NCI-H1436 treated with DMSO at 0.1 percent for 48 hours (cell line): ENCODE measurements at places on chromosomes 4 and X.

- DNase-seq, result no peak
These were observed 62.7 kb downstream of the TBC1D14 start for GRCh38 chr4:6972375-6972650.

DNA sequence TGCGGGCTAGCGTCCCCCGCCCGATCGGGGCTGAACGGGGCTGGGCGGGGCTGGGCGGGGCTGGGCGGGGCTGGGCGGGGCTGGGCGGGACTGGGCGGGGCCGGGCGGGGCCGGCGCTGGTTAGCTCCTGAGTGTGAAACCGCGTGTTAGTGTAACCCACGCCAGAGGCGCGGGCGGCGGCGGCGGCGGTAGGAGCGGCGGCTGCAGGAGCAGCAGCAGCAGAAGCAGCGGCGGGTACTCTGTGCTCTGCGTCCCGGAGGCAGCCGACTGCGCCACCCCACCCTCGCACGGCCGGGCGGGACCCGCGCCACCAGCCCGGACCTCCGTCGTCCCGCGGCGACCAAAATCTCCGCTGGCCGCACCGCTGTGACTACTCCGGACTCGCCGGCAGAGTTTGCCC lies 128.1 kb downstream of the LAS1L start:
- DNase-seq, result no peak

DNA sequence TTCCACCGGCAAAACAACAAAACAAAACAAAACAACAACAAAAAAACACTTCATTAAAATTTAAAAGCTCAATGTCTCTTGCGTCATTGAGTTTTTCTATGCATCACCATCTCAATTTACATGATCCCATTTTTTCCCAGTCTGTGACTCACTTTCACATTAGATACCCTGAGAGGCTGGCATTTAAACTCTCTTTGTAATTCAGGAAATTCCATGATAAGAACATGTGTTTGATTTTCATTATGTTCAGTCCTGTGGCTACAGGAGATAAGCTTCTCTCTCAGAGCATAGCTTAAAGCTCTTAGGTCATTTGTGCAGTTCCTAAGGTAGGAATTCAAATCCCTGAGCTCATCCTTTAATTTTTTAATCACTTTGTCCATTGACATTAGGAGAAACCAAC lies 104.6 kb downstream of the NBDY start:
- DNase-seq, result no peak

- DNase-seq, result no peak
These were observed 32.2 kb downstream of the GPAT3 start for GRCh38 chr4:83568062-83568461.

DNA sequence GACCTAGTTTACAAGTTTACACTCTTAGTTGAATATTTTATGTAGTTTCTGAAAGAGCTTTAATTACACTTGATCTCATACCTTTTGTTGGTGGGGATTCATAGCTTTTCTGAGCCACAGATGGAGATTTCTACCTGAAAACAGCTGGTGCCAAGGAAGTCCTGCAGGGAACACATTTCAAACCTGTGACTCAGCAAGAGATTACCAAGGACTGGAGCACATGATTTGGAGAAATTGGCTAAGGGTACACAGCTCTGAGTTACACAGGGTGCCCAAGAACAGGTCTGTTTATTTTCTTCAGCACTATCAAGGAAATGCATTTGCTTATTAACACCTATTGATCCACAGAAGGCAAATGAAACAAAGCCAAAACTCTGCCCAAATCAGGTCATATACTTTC lies 691.5 kb downstream of the KCTD8 start:
- no peak for DNase-seq

DNA sequence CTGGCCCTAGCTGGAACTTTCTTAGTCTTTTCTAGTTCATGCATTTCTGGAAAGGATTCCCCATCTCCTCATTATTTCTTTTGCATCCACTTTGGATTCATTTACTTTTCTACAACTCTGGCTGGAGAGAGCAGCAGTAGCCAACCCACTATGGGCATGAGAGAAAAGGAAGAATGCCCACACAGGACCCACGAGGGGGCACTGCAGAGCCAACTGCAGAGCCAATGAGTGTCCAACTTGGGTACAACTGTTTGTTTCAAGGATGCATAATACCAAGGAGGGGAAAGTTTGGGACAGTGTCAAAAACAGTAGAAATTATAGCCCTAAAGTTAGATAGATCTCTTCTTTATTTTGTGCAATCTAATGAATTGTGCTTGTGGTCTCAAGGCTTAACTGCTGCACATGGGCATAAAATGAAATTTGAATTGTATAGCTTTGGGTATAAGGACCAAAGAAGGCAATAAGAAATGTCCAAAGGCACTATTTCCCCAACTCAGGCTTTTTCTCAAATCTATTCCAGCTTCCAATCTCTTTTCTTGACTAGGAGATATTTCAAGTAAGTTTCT lies 230.6 kb downstream of the NSUN7 start:
- DNase-seq, result no peak

DNA sequence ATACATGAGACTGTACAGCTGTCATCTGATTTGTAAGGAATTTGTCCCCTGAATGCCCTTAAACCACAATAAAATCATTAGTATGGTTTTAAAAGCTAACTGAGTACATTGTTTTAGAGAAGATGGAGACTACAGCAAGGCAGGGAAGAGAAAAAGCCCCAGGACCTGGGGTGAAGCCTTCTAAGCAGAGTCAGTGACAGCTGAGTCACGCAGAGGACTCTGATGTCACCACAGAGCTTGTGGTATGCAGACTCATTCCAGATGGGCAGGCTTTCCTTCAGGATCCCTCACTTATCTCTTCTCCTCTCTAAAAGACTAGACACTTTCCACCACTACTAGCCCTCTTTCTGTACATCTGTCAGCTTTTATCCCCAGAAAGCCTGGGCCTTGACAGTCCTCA lies 97.1 kb upstream of the ATOH1 start:
- DNase-seq, result no peak

DNA sequence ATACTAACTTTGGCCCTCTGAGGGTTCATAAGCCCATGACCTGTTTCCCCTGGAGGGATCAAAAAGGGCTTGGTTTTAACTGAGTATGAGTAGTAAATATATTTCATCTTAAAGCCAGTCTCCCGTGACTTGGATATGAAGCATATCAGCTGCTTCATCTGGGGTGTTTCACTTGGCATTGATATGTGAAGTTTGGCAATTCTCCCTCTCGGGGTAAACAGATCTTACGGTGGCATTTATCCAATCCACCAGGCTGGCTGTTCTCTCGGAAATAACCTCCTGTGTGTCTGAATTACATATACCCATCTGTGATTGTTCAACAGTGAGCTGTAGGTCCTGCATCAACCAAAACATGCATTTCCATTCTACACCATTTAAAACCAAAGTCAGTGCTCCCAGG lies 130.7 kb downstream of the ADAM29 start:
- no peak for DNase-seq

- no peak for DNase-seq
These were observed 184.8 kb downstream of the UNC5C start for GRCh38 chr4:95363966-95364365.

DNA sequence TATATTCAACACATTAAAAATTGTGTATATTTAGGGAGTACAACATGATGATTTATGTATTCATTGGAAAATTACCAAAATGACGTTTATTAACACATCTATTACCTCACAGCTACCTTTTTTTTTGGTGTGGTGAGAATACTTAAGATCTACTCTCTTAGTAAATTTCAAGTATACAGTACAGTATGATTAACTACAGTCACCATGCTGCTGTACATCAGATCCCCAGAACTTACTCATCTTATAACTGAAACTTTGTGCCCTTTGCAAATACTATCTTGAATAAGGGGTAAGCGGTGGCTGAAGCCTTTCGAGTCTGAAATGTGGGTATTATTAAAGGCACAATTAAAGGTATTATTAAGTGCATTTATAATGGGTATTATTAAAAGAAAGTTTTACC lies 976 bp downstream of the PHKA1 start:
- DNase-seq, result no peak

DNA sequence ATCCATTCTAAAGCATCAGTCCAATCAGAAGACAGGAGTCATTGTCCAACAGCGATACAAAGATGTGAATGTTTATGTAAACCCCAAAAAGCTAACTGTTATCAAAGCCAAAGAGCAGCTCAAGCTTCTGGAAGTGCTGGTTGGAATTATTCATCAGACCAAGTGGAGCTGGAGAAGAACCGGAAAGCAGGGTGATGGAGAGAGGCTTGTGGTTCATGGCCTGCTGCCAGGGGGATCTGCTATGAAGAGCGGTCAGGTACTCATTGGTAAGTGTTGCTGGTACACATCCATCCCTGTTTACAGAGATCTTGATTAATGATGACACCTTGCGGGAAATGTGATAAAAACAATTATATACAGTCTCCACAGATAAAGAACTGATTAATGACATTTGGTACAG lies 11.0 kb downstream of the INTU start:
- no peak for DNase-seq

DNA sequence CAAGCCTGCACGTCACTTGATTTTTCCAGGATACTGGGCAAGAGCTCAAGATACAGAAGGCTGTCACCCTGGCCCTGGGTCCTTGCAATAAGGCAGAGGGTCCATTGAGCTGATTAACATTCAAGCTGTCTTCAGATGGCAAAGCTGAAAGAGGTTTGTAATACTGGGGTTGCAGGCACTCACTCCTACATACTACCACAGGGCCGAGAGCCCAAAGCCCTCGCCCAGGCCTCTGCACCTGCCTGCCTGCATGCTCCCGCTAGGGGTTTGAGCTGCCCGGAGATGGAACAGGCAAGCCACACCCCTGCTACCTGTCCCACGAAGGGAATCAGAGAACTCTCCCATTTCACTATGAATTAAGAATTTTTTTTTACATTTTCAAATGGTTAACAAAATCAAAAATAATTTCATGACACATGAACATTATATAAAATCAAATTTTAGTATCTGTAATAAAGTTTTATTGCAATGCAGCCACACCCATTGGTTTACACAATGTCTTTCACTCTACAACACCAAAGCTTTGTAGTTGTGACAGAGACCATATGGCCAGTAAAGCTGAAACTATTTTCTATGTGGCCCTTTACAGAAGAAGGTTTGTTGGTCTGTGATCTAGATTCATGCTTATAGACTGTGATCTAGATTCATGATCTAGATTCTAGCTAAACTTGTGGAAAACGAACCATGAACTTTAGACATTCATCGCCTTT lies 530.4 kb upstream of the IGFBP7 start:
- DNase-seq, result no peak

DNA sequence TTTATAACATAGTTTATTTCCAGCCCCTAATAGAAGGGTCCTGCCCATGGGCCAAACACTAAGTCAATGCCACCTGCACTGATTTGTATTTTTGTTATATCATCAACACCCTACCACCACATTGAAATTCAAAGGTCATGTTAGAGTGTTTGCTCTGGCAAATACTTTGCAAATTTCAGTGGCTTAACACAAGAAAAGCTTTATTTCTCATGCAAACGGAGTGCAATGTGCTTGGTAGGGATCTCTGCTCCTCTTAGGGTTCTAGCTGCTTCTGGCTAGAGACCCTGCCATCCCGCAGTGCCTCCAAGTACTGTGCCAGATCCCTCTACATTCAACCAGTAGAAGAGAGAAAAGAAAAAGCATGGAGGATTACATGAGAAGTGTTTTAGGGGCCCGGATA lies 230.8 kb upstream of the TET2 start:
- no peak for DNase-seq

- no peak for DNase-seq
These were observed 93.7 kb downstream of the MXRA5 start for GRCh38 chrX:3252744-3253143.

- no peak for DNase-seq
These were observed 15.3 kb upstream of the ANXA5 start for GRCh38 chr4:121712001-121712651.

DNA sequence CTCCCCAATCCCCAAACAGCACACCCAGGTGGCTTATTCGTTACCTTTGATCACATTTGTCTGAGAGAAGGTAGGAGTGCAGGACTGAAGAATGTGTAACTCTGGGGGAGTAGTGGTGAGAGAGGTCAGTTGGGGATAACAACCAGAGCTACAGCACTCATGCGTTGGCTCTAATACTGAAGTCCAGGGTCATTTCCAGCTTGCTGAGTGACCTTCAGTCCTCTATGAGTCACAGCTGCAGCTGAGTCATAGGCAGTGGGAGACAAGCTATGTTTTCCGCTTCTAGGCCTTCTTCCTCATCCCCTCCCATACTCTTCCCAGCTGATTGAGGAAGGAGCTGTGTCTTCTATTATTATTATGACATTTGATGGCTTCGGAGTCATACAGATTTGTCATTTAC lies 31.6 kb upstream of the CT47C1 start:
- no peak for DNase-seq

DNA sequence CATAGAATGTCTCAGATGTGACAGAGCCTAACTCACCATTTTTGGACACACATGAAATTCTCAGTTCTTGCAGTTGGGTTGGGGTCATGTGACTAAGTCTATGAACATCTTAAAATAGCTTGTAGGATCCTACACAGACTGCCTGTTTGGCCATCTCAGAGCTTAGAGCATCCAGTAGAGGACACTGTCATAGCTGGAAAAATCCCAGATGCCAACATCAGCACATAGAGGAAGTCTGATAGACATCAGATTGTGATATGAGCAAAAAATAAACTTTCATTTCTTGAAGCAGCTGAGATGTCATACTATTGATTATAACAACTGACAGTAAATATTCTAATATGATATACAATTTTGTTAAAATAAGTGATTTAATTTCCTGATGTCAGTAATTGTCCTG lies 207.1 kb downstream of the TRAM1L1 start:
- no peak for DNase-seq

GRCh38 chr4:8768357-8768999 lies 103.2 kb downstream of the HMX1 start:
- no peak for DNase-seq

GRCh38 chrX:48802089-48802904 lies 430 bp downstream of the HDAC6 start:
- no peak for DNase-seq

DNA sequence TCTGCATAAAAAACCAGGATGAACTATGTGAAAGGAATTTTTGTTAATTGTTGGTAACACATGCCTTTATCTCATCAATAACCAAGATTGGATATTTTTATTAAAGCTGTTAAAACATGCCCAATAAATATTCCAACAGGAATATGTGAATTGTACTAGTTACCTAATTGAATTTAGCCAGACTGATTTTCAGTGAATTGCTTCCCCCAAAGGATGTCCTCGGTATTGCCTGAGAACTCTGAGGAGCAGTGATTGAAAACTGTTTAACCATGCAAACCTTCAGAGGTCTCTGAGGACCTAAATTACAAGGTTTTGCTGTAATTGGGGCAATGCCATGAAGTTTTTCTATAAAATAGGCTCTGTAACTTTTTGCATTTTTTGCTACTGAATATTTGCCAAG lies 66.6 kb downstream of the BLTP1 start:
- DNase-seq, result no peak

- DNase-seq, result no peak
These were observed 52.4 kb downstream of the ENPP6 start for GRCh38 chr4:184165291-184165690.

DNA sequence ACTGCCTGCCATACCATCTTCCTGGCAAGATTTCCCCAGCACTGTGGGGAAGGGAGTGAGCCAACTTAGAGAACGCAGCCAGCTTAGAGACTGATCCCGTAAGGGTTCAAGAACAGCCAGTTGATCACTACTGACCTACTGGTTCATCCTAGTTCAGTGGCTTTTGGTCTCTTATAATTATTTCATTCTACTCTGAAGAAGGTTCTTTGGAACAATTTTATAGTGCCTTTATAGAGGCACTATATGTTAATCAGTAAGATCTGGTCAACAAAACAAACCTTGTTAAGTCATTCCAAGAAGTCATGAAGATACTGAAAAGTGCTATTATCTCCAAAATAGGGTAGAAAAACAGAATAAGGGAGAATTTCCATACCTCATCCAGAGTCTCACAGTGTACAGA lies 33.2 kb upstream of the ENPEP start:
- DNase-seq, result no peak

- no peak for DNase-seq
These were observed 18.7 kb downstream of the RCHY1 start for GRCh38 chr4:75495476-75495875.
